ENCODE measurements at places on chromosomes 4 and X.

GRCh38 chrX:40582811-40583210 is 2.0 kb downstream of the ATP6AP2 start:
- DNase-seq = no peak

DNA sequence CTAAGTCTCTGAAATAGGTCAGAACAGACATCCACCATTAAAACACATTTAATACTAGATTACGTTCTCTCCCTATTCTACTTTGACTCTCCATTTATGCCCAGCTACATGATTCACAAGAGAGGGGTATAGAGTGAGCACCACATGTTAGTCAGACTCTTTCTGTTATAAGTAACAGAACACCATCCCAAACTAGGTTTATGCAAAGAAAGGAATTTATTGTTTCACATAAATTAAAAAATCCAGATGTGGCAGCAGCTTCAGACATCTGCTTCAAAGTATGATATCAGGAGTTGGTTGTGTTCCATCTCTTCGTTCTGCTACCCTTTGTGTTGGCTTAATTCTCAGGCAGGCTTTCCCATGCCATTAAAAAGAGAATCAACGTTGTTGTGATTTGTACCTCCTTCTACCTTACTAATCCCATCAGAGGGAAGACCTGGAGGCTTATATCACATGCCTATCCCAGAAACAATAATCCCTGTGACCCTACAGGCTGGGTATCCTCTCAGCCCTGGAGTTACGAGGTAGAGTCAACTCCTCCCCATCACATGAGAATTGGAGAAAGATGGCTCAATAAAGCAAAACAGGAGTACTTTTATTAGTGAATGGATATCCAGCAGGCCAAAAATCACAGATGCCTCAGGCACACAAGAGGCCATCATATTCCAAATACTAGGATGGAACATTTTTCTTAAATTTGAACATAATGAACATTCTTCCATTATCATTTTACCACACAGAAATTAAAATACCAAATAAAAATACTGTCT is 163.2 kb downstream of the SLC7A11 start:
- DNase-seq = no peak

GRCh38 chrX:74232859-74233258 is 71.1 kb upstream of the ZCCHC13 start:
- no peak for DNase-seq

- DNase-seq = no peak
Observed at GRCh38 chr4:137124278-137124932, 407.9 kb downstream of the PCDH18 start.

All from activated CD4-positive, CD25-positive, alpha-beta regulatory T cell (primary cell).